Hepatocyte (in vitro differentiated cells): ENCODE measurements at places on chromosomes 3 and 15. TPM values are rescaled to one million over a fixed set of nuclear protein-coding genes. Genes with fewer than 3 reads are reported as not detected.
A peak's percentile ranks its signal among the peaks of the same experiment; 100 is the strongest.

Gene HHLA2
- total RNA-seq = 21.8 and 24.1 TPM in 2 replicates

Gene STAC
- total RNA-seq = 0.13 and 0.36 TPM in 2 replicates

Gene NR2E3
- 0.12 TPM in 1 of 2 replicates, not detected in the other for total RNA-seq

Gene NEIL1
- 21.1 and 27.6 TPM in 2 replicates for total RNA-seq

Gene CEMIP
- total RNA-seq = 2.1 and 2.3 TPM in 2 replicates

GRCh38 chr15:47394286-47394809, 323.0 kb upstream of the SEMA6D start:
- no peak overlapping the region for H3K4me3 ChIP-seq
- H3K27ac ChIP-seq = no peak overlapping the region
- no peaks in the 10 kb centered on the region for H3K36me3 ChIP-seq
- H3K27me3 ChIP-seq = peaks cover 6% of the 10 kb centered on the region
- peaks cover 8% of the 10 kb centered on the region for H3K4me1 ChIP-seq

DNA sequence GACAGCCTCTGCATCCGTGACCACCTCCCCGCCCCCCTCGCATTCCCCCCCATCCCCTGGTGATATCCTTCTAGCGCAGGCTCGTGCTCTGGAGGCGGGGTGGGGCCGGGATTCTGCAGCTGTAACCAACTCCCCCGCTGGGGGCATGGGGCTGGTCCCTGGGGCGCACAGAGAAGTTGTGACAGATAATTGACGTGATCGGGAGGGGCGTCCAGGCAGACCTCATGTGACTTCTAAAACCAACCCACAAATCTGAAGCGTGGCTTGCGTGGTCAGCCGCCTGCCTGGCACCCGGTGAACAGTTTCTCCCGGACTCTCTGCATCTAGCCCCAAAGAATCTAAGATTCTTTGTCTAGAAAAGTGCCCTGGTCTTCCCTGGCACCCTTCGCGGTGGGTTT, 100.6 kb upstream of the IGF1R start:
- H3K27me3 ChIP-seq = peaks cover 38% of the 10 kb centered on the region
- H3K4me3 ChIP-seq = peak overlapping the region; percentile 62
- H3K36me3 ChIP-seq = no peaks in the 10 kb centered on the region
- peaks cover 3% of the 10 kb centered on the region for H3K4me1 ChIP-seq

DNA sequence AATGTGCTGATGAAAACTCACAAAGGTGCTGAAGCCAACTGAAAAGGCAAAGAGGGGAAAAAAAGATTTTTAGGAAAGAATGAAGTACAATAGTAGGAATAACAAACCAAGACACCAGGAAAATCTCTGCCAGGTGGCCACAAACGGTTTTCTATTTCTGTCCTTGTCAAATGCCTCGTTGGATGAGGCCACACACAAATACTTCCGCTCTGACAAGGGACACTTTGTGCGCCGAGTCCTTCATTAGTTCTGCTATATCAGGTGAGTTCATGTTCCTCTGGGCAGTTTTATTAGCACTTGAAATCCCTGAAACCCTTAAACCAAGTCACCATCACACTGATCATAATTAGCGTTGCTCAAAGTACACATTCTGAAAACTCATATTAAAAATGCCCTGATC, 373.1 kb downstream of the VPS13C start:
- DNase-seq = no peak
- H3K27me3 ChIP-seq = no peaks in the 10 kb centered on the region
- no peak overlapping the region for H3K4me3 ChIP-seq
- H3K27ac ChIP-seq = no peak overlapping the region

DNA sequence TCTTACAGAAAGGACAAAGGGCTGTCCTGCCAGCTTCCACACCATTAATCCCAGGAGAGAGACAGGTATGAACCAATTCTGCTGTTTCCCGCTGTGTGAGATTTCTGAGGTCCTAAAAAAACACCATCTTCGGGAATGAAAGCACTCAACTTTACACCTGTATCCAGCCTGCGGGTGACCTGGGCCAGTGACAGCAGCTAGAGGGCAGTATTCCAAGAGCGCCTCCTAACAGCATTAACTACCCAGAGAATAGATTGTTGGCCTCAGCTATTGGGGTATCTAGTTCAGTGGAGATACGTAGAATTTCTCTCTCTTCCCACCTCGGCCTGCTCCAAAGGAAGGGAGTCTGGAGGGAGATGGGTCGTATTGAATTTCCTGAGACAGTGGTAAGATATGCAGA, 55.1 kb downstream of the WDR76 start:
- no peak for DNase-seq
- H3K36me3 ChIP-seq = no peaks in the 10 kb centered on the region
- no peak overlapping the region for H3K4me3 ChIP-seq
- no peak overlapping the region for H3K27ac ChIP-seq

- no peaks in the 10 kb centered on the region for H3K36me3 ChIP-seq
- no peak overlapping the region for H3K27ac ChIP-seq
- no peaks in the 10 kb centered on the region for H3K27me3 ChIP-seq
- no peak for DNase-seq
- H3K4me1 ChIP-seq = no peaks in the 10 kb centered on the region
Observed at GRCh38 chr3:111881480-111881879, 22.4 kb downstream of the PHLDB2 start.
